Urinary bladder (tissue), 4 donors: ENCODE measurements at places on chromosomes 12 and 14.

- DNase-seq: no peak
Observed at GRCh38 chr12:68490476-68490875, 120.2 kb upstream of the RAP1B start.

DNA sequence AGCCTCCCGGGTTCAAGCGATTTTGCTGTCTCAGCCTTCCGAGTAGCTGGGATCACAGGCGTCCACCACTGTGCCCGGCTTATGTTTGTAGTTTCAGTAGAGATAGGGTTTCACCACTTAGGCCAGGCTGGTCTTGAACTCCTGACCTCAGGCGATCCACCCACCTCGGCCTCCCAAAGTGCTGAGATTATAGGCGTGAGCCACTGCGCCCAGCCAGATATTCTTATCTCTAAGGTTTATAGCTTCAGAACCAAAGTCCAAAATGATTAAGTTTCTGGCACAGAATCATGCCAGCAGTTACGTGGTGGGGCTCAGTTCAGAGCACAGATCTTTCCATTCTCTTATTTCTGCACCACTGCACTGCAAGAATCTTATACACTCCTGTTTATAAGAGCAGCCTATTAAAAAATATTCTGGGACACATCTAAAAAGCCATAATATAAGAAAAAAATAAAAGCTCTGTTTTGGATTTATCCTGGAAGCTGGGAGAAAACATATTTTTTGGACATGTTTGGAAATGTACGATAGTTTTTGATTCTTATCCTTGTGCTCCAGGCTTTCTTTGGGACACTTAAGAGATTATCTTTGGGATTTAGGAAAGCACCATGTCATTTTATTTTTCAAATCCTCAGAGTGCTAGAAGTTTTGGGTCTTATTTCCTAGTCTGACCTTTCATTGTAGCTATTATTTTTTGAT lies 129.6 kb downstream of the LMNTD1 start:
- DNase-seq: no peak

DNA sequence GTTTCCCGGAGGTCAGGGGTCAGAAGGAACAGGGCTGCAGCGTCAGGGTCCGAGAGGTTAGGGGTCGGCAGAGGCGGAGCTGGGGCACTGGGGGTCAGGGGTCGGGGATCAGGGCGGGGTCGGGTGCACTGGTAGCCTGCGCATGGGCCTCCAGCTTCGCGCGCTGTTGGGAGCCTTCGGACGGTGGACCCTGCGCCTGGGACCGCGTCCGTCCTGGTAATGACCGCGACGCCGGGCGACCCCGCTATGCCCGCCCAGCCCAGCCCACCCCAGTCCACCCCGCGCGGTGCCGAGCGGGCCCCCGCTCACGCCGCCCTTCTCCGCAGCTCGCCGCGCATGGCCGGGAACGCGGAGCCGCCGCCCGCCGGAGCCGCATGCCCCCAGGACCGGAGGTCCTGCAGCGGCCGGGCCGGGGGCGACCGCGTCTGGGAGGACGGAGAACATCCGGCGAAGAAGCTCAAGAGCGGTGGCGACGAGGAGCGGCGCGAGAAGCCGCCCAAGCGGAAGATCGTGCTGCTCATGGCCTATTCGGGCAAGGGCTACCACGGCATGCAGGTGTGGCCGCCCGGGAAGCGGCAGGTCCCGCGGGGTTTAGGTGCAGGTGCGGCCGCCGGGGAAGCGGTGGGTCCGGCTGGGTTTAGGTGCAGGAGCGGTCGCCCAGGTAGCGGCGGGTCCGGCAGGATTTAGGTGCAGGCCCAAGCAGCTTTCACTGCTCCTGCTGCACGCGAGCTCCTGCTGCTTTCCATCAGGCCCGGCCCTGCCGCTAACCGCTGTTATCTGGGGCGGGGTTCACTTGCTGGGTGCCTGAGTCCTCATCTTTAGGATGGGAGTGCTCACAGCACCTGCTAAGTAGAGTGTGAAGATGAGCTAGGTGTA lies 743 bp downstream of the PUS1 start:
- DNase-seq: no peak

GRCh38 chr12:47065546-47065945 lies 13.9 kb upstream of the PCED1B start:
- DNase-seq: no peak

DNA sequence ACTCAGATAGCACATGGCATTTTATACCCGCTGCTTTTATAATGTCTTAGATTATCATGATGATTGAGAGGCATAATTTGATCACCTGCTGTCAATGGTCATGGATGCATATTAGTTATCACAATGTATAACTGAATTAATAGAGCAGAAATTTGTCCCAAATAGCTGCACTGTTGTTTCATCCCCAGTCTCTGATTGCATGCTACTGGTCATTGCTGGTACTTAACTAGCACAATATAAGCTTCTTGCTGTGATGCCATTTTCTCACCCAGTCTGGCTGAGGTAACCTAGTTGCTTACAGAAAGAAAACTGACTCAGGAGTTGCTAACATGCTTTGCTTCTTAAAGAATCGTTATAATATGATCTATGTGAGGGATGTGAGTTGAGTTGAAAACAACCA lies 76.8 kb upstream of the PLEKHA5 start:
- DNase-seq: no peak

GRCh38 chr14:51511265-51511664 lies 140.4 kb upstream of the FRMD6 start:
- no peak for DNase-seq

- DNase-seq: no peak
Observed at GRCh38 chr14:66254038-66254437, 232.1 kb upstream of the CCDC196 start.

GRCh38 chr12:116069943-116070342 lies 207.6 kb downstream of the MED13L start:
- DNase-seq: no peak

DNA sequence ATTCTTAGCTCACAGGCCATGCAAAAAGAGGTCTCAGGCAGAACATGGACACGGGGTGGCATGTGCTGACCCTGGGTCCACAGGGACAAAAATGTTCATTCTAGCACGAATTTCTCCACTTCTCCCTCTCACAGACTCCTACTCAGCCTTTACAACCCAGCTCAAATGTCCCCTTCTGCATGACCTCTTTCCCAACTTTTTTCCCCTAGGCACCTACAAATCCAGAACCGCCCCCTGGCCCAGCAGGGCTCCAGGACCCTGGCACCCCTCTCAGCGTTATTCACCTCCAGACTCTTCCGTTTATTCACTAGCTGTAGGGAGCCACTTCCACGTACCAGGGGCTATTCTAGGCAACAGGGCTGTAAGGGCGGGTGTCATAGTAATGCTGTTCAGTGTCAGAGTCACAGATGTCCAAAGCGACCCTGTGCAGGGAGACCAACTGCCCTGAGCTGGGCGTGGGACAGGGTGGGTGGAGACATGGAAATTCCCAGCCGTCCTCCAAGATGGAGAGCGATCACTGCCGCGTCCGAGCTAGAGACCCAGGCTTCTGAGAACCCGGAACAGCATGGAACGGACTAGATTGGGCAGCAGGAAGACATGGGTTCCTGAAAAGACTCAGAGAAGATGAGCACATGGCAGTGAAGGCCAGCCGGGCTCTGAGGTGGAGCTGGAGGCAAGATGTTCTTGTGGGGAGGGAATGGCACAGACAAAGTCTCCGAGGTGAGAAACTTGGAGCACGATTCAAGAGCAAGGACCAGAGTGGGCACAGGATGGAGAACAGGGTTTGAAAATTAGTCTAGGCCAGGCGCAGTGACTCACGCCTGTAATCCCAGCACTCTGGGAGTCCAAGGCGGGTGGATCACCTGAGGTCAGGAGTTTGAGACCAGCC lies 274.9 kb upstream of the RTL1 start:
- DNase-seq: no peak

- DNase-seq: no peak
Observed at GRCh38 chr12:57632958-57633840, at the start of gene B4GALNT1. Gene B4GALNT1 (minus strand): TSS chr12:57633201. CDS start chr12:57632132, 1,069 bp downstream.

- no peak for DNase-seq
Observed at GRCh38 chr12:130334937-130335336, 2.8 kb upstream of the PIWIL1 start.

DNA sequence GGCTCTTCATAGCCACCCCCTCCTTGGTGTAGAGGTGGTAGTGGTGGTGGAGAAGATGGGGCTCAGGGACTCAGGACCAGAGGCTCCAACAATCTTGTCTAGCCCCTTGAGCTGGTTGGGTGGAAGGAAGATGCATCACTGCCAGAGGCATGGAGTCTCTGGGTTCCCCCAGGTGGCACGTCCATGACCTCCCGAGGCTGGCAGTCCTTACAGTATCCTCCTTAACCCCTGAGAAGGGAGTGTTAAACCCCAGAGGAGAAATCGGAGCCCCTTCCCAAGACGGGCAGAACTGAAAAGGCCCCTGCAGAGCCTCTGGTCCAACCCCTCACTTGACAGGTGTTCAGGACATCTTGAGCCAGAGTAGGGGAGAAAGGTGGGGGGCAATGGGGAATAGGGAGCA lies 9.1 kb downstream of the KRT83 start:
- no peak for DNase-seq

DNA sequence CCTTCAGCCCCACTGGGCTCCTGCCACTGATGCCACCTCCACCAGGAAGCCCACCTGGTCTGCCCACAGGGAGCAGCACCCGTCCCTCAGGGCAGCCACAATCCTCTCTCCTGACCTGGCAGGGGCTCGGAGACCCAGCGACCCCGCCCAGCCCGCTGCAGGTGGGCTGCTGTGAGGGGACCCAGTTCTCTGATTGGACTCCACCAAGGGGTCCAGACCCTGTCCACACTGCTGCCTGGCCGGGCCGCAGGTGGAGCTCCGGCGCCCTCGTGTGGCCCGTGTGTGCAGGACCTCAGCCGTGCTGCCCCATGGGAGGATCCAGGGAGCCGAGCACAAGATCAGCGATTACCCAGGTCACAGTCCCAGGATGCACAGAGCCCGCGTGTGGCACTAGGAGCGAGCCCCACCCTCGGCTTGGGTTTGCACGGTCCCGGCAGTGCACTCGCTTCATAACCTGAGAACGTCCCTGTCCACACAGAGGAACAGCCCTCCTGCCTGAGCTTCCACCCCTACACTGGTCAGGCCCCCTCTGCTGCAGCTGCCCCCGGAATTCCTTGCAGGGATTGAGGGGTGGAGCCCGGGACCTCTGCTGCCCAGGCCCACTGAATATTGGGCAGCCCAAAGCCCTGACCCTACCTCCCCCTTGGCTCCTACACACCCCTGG lies 35.4 kb upstream of the TMEM179 start:
- no peak for DNase-seq

GRCh38 chr12:171743-172676 lies 41.9 kb downstream of the SLC6A12 start:
- DNase-seq: no peak

DNA sequence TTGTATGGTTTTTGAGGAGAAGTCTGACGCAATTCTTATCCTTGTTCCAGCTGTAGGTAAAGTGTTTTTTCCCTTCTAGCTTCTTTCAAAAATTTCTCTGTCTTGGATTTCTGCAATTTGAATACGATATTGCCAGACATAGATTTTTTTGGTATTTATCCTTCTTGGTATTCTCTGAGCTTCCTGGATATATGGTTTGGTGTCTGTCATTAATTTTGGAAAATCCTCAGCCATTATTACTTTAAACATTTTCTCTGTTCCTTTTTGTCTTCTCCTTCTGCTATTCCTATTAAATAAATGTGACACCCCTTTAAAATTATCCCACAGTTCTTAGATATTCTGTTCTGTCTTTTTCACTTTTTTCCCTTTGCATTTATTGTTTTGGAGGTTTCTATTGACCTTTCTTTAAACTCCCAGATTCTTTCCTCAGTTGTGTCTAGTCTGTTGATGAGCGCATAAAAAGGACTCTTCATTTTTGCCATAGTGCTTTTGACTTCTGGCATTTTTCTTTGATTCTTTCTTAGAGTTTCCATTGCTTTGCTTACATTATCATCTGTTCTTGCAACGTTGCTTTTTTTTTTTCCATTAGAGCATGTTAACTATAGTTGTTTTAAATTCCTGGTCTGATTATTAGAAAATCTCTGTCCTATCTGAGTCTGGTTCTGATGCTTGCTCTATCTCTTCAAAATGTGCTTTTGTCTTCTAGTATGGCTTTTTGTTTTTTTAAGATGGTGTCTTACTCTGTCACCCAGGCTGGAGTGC lies 129.1 kb downstream of the MSRB3 start:
- DNase-seq: no peak

DNA sequence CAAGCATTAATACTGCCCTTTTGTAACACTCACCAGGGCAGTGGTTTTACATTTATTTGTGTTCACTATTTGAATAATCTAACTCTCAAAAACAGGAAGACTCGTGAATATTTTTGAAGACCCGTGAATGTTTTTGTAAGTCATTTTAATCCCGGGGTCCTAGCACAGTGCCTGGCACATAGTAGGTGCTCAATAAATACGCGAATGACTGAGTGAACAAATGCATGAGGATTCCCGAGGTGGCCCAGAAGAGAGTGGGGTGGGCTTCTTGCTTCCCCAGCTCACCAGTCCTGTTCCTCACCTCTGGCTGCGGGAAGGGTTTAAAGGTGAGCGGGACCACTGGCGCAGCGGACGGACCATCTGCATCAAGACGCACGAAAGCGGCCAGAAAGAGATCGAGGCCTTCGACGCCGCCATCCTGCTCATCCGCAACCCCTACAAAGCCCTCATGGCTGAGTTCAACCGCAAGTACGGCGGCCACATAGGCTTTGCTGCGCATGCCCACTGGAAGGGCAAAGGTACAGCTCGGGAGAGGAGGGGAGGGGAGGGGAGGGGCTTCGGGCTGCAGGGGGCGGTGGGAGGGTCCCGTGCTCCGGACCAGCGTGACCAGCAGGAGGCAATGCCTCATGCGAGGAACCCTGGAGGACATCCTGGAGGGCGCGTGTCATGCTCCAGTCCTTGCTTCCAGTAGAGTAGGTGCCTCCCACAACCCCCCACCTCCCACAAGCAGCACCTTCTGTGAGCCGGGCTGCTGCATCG lies 98.9 kb downstream of the CMKLR1 start:
- no peak for DNase-seq

DNA sequence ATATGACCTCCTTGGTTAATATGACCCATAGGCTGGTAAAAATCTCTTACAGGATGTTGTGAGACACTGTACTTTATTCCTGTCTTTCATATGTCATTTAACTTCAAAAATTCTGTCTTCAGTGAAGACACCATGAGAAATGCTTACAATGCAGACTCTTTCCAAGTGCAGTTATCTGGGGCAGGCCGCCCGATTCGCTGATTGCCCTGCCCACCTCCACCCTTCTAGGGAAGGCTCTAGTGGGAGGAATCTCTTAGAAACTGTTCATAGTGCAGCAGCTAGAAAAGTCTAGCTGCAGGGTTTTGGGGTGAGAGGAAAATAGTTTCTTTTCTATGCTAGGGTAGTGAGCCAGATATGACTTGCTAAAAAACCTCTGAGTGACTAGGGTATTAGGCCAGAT lies 15.0 kb upstream of the CIPC start:
- DNase-seq: no peak
